ENCODE measurements at places on chromosomes 3 and 15.

DNA sequence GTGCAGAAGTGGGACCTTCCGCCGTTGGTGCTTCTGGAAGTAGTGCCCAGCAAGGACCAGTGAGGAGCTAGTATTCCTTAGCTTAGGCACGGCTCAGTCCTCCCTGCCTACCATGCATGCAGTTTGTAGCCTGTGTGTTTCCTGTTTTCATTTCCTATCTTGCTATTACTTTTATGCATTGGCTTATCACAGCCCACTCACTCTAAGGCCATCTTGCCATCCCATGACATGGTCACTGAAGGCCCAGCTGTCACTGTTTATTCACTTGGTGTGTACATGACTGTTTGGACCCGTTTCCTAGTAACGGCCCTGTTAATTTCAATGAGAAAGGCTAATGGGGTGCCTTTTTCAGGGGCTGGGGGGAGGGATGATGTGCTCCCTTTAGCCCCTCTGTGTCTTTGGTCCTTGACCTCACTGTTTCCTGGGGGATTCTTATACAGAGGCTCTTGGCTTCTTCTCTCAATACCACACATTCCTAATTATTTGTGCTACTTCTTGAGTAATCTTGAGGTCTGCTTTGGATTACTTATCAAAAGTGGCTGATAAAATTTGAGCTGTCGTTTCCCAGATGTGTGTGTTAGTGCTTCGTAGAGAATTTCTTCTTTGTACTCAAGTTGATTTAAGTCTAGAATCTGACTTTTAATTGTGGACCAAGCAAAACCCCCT is 24.5 kb upstream of the TRAK1 start:
- no peak for DNase-seq

DNA sequence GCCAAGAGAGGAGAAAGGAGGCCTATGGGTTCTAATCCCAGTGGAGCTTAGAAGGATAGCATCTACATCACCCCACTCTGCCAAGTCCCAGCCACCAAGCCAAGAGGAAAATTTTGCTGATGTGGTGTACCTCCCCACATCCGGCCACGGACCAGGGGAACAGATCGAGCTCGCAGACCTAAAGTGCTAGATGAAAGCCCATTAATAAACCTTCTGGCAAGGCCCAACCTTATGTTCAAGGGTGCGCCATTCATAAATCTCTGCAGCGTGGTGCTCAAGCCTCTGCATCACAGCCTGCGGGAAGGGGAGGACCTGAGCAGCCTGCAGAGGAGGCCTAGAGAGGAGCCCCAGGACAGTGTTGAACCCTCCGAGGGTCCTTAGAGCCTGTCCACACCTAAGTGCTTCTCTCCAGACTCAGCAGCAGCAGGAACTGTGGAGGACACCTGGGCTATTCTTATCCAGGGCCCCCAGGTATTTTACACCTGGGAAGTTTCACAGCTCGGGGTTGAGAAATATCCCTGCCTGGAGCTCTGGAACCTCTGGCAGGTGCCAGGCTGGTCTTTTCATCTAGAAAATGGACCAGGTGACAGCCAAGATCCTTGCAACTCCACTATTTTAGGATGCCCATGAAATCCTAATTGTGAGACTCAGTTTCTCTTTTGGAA is 68.0 kb downstream of the MRPL46 start:
- no peak for DNase-seq

GRCh38 chr3:149596134-149596770 is 61.6 kb downstream of the WWTR1 start:
- no peak for DNase-seq

DNA sequence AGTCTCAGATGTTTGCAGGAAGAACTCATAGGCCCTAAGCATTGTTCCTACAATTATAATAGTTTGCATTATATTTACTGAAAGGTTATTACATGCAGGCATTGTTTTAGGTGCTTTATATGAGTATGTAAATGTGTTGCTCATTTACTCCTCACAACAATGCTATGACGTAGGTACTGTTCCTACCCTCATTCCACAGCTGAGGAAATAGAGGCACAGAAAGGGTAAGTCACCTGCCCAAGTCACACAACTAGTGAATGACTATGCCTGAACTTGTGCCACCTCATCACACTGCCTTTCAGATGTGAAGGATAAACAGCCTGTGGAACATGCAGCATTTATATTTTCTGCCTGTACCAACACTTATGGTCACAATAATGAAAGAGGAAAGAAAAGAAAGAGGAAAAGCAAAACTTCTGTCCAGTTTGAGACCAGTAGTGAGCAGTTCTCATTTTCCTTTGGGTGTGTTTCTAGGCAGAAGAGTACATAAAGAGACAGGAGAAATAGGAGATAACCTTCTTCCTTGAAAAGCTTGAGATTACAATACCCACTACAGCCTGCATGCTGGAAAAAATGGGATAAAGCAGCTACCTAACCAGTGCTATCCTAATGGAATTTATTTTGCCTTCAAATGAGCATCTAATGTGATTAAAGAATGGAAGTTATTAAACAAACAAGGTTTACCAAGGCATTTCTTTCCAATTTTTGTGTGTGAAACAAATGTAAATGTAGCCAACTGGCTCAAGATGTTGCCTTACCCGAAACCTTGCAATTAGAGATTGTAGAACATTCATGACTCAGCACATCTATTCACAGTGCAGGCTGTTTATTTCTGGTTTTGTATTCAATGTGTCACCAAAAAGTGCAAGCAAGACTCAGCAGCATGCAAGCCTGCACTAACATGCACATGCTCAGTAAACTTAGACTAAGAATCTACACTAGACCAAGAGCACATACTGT is 20.5 kb upstream of the ENTPD3 start:
- DNase-seq, result no peak
